ENCODE measurements at places on chromosomes 7 and 10.

DNA sequence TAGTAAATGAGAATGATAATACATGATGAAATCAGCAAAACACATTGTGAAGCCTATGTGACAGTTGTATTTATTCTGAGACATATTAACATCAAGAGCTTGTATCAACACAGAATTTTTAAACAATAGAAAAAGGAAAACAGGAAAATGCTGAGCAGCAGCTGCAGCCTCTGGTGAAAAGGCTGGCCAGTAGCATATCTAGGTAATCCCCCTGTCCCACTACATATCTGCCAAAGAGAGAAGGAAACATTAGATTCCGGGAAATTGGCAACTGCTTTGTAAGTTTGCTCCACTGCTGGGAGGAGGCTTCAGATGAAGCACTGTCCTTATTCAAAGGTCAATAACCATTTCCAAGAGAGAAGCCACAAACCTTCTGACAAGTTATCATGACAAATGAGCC, 89.4 kb downstream of the RALA start:
- no peak for DNase-seq

GRCh38 chr7:52352013-52352981, 683.1 kb upstream of the POM121L12 start:
- DNase-seq, result no peak

GRCh38 chr10:93300288-93300917, 181.7 kb downstream of the MYOF start:
- DNase-seq, result no peak

DNA sequence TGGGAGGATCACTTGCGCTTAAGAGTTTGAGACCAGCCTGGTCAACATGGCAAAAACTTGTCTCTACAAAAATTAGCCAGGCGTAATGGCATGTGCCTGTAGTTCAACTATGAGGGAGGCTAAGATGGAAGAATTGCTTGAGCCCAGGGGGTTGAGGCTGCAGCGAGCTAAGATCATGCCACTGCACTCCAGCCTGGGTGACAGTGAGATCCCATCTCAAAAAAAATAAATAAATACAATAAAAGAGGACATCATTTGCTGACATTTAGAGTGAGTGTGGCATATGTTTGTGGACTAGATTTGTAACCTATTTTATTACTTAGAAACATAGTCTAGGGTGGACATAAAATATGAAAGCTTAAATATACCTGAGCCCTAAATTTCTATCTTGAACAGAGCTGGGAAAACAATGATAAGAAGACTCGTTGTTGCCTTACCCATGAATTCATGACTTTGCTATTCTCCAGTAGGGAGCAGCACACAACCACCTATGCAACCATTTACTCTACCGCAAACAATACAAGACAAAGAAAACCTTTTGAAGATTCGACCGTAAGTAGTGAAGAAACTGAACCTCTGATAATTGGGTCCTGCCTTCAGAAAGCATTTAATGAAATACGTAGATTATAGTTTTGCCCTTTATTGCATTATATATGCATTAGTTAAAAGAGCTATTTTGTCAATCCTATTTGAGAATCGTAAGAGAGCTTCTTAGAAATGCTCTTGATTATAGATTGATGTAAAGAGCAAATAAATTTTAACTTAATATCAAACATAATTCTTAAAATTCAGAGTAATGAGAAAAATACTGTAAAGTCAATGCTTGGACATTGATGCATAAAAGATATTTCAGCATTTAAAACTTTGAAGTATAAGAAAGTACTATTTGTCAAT, 83.5 kb downstream of the GNAT3 start:
- no peak for DNase-seq

Data from stimulated activated CD8-positive, alpha-beta memory T cell treated with anti-CD3 and anti-CD28 coated beads, Interleukin-15, amount 100 ng/mL, for 4 hours (primary cell).